ENCODE measurements at places on chromosomes 3 and 15.

DNA sequence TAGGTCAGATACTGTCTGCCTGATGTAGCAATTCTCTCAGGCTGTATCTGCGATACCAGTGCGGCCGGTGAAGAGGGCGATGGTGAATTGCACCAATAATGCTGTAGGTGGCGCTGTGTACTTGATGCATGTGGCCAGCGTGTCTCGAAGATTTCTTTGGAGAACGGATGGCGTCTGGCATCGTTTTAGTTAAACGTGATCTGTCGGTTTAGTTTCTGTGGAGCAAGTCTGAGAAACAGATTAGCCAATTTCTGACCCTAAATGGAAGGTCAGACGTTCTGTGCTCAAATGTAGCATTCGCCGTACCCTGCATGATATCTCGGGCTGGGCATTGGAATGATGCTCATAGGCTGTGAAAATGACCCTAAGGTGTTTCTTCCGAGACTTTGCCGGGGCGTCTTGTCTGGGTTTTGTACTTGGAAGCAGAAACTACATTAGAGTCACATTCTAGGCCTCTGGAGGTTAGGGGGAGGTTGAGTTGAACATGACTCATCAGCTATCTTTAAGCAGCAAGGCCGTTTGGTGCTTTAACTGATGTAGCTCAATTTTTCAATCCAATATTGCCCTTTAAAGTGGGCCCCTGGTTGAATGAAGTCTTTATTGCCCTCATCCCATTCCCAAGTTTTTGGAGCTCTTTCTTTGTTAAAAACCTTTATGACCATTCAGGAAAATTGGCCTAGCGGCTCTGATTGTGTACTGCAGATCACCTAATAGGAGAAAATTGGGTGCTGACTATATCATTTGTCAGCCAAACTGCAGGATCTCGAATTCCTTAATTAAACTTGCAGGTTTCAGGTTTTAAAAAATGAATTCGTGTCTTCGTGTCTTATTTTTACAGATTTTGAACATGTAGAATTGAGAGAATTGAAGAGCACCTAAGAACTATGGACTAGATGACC, 80.0 kb downstream of the SQOR start:
- DNase-seq, result no peak

GRCh38 chr3:144415492-144415891, 443.9 kb downstream of the DIPK2A start:
- DNase-seq, result no peak

DNA sequence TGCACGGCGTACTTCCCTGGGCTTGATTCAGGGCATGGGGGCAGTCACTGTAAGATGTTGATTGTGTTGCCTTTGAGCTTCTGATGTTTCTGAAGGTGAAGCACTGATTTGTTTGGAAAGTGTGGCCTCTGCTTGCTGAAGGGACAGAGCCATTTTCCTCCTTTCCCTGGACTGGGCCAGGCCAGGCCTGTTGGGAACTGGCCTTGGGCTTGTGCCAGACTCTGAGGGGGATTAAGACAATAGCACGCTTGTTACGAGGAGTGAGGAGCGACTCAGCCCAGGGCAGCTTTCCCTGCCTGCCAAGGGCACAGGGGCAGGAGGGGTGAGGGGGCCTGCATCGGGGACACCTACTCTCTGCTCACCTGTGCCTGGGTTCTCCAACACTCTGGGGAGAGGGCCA, 42.9 kb downstream of the LINGO1 start:
- DNase-seq, result no peak

DNA sequence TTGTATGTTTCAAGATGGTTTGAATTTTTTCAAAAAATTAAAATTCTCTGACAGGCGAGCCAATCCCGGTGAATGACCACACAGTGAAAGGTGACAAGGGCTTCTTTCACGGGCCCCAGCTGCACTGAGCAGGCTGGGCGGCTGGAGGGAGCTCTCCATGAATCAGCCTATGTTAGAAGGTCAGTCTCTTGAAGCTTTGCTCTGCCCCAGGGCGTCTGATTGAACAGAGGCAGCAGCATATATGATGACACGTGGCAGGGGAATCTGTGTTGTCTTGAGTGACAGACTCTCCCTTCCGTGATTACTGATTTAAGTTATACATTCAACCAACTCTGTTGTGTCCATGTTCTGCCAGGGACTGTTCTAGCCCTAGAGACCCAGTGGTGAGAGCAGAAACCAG, 51.5 kb downstream of the ISG20 start:
- no peak for DNase-seq

- DNase-seq, result no peak
Measured at GRCh38 chr3:133717424-133717823, 28.8 kb upstream of the TF start.

GRCh38 chr15:57503911-57504598, 87.6 kb upstream of the MYZAP start:
- no peak for DNase-seq

DNA sequence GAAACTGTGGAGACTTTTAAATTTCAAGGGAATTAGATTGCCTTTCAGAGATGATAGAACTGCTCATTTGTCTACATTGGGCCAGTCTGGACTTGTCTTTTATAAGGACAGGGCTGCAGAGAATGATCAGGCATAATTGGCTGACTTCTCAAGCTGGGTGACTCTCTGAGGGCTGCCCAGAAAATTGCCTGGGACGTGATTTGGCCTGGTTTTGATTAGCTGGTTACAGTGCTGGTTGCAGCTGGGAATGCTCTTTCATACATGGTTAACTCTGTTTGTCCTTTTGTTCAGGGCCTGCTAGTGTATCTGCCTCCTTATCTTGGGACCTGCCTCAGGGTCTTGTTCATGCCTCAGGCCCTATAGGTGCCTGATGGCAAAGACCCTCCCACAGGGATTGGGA, 245.6 kb downstream of the CLSTN2 start:
- DNase-seq, result no peak

GRCh38 chr3:15531346-15531745, 9.8 kb upstream of the COLQ start:
- DNase-seq, result no peak

- no peak for DNase-seq
Measured at GRCh38 chr3:10232137-10232536, 16.1 kb upstream of the TATDN2 start.

GRCh38 chr3:148372206-148372875, 325.4 kb upstream of the AGTR1 start:
- DNase-seq, result no peak

GRCh38 chr15:60569596-60569995, 90.7 kb upstream of the ICE2 start:
- DNase-seq, result no peak

GRCh38 chr3:3665961-3666640, 133.1 kb upstream of the LRRN1 start:
- no peak for DNase-seq

GRCh38 chr3:64824394-64824909, 136.7 kb upstream of the ADAMTS9 start:
- no peak for DNase-seq

GRCh38 chr3:72041511-72041910, 256.6 kb upstream of the PROK2 start:
- DNase-seq, result no peak

DNA sequence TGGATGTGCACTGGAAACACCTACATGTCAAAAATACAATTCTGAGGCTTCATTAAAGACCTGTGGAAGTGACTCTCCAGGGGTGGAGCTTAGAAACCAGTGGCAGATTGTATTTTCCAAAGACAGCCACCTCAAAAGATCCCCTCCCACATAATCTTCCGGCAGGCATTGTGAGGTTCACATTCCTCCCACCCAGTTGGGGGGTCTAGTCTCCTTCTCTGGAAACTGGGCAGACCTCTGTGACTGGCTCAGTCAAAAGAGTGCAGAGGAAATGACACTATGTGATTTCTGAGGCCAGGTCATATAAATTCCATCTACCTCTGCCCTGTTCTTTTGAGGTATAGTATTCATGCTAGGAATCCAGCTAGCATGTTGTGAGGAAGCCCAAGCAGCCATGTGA, 1.9 kb upstream of the CFAP92 start:
- no peak for DNase-seq

GRCh38 chr3:71510510-71510909, 73.0 kb downstream of the FOXP1 start:
- DNase-seq, result no peak

- no peak for DNase-seq
Measured at GRCh38 chr3:187430576-187430975, 62.4 kb downstream of the RTP4 start.

- DNase-seq, result no peak
Measured at GRCh38 chr3:134991472-134992010, 196.5 kb downstream of the EPHB1 start.

DNA sequence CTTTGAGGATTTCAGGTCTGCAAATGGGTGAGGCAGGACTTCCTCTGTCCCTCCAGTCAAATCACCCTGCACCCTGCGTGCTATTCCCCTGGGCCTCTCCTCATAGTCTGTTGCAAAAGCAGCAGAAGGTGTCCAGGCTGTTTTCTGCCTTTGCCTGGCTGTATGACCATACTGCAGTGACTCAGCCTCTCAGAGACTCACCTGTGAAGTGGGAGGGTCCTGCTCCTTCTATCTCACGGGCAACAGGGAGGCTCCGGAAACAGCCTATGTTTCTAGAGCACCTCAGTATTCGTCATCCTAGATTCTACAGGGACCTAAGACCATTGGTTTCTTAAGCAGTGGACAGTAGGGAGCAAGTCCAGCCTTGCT, 216.4 kb downstream of the TLE3 start:
- DNase-seq, result no peak

GRCh38 chr3:183122257-183122932, 23.1 kb upstream of the MCCC1 start:
- DNase-seq, result no peak

GRCh38 chr3:77601823-77602415, 562.0 kb downstream of the ROBO2 start:
- DNase-seq, result no peak

DNA sequence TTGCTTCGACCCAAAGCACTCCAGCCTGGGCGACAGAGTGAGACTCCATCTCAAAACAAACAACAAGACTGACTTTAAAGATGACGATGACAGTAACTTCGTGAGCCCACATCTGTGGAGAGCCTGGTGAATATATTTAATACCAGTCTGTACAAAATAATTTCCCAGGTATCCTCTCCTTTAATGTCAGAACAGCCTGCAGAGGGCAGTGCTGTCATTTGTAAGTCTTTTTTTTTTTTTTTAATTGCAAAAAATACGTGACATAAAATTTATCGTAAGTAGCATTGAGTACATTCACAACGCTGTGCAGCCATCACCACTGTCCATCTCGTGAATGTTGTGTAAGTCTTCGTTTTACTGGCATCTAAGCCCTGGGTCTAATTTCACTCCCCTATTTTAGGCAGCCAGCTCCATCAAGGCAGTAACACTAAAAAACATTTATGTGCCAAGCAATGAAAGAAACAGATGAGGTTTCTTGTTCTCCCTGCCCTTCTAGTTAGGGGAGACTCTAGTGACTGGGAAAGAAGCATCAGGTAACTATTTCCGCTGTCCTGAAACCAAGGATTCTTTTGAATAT, 1.4 kb downstream of the HTD2 start:
- DNase-seq, result no peak

- no peak for DNase-seq
Measured at GRCh38 chr15:88323976-88324740, 67.6 kb upstream of the NTRK3 start.

- no peak for DNase-seq
Measured at GRCh38 chr3:102078854-102079808, 229.8 kb downstream of the NFKBIZ start.

GRCh38 chr3:129282727-129283327, 4.2 kb downstream of the HMCES start:
- no peak for DNase-seq

DNA sequence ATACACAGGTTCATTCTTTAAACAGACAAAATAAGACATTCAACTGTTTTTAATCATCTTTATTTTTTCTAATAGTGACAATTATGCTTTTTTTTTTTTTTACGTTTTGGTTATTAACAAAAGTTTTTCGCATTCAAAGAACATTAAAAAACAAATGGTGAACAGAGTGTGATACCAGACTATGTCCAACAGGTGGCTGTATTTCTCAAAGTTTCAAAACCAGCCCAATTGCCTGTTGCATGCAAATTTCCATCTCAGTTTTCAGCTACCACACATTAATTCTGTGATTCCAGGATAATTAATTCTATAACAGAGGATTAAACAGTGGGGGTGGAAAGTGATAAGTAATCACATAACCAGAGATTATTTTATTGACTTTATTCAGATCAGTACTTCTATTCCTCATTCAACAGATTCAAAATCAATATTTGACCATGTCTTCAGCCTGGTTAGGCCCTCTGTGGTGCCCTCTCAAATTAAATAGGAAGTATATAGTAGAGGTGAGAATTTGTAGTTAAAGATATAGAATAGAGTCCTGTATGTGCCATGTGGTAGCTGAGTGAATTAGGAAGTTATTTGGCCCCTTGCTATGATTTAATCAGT, 122.2 kb upstream of the DCBLD2 start:
- no peak for DNase-seq

DNA sequence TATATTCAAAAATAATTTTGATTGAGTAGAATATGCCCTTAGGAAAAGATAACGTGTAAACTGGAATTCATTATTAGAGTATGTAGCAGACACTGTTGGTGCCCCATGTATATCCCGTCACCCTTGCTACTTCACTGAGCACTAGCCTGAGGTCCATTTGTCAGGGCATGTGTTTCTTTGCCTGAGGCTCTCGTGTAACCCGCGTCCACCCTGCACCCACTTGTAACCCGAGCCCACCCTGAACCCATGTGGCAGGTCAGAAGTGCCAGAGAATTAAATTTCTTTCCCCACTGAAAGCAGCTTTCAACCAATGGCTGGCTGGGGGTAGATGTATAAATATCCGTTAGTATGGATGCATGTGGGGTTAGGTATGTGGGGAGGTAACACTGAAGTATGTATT, 474.2 kb upstream of the ZNF385D start:
- no peak for DNase-seq

- DNase-seq, result no peak
Measured at GRCh38 chr3:72579581-72580245, 268.5 kb downstream of the SHQ1 start.

GRCh38 chr3:38003817-38004414, 13.3 kb downstream of the VILL start:
- DNase-seq, result no peak

- no peak for DNase-seq
Measured at GRCh38 chr3:144097163-144097562, 125.5 kb downstream of the DIPK2A start.

DNA sequence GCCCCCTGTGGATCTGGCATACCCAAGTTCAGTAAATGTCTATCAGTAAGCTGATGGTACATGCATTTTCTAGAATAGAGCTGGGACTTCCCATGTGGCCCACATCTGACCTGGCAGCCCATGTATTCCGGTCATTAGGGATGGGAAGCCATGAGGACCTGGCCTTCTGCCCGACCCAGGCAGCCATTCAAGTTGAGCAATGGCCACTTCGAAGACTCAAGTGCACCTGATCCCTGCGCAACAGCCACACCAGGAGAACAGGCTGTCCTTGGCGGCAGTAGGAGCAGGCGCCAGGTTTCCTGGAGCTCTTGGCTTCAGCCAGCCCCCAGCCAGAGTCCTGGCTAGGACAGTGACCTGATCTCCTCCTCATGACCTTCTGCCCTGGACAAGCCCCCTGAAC, 14.6 kb downstream of the HEMK1 start:
- DNase-seq, result no peak
